ENCODE measurements at places on chromosomes 7 and 10. TPM values are rescaled to one million over a fixed set of nuclear protein-coding genes. Genes with fewer than 3 reads are reported as not detected.

ANKRD61 gene
- 0.38 TPM for total RNA-seq

APBB1IP gene
- total RNA-seq: 11.1 TPM

EFCAB10 gene
- 3.6 TPM for total RNA-seq

MYOF gene
- total RNA-seq: 219 TPM

OR2A42 gene
- total RNA-seq: not detected

POM121L12 gene
- total RNA-seq: not detected

FIGNL1 gene
- 16.7 TPM for total RNA-seq

AVL9 gene
- total RNA-seq: 31.5 TPM

GATA3 gene
- 7.2 TPM for total RNA-seq

TDRD1 gene
- total RNA-seq: not detected

FRMPD2 gene
- total RNA-seq: not detected

SMNDC1 gene
- total RNA-seq: 57.2 TPM

IDI2 gene
- total RNA-seq: not detected

IGFBP1 gene
- 30.8 TPM for total RNA-seq

CFAP46 gene
- 1.0 TPM for total RNA-seq

NCAPG2 gene
- 36.5 TPM for total RNA-seq

AOC1 gene
- not detected for total RNA-seq

CFAP70 gene
- total RNA-seq: 0.28 TPM

ALOX5 gene
- 0.22 TPM for total RNA-seq

AMPH gene
- total RNA-seq: 0.12 TPM

FOXP2 gene
- not detected for total RNA-seq

HSPA14 gene
- total RNA-seq: 46.5 TPM

DLG5 gene
- 34.8 TPM for total RNA-seq

ACTR3C gene
- total RNA-seq: not detected

GCC1 gene
- total RNA-seq: 15.5 TPM

C10orf53 gene
- not detected for total RNA-seq

GRID1 gene
- 0.35 TPM for total RNA-seq

MACC1 gene
- not detected for total RNA-seq

JCAD gene
- 7.9 TPM for total RNA-seq

FGL2 gene
- not detected for total RNA-seq
